Mammary epithelial cell (primary cell): ENCODE measurements at places on chromosomes 11 and 22. TPM values are rescaled to one million over a fixed set of nuclear protein-coding genes. Genes with fewer than 3 reads are reported as not detected.

Gene NAALADL1
- 1.3 TPM for polyA plus RNA-seq

Gene SPI1
- polyA plus RNA-seq: not detected

Gene GNAZ
- polyA plus RNA-seq: 0.75 TPM

Gene ZNF280B
- 0.14 TPM for polyA plus RNA-seq

Gene CCDC81
- polyA plus RNA-seq: 0.08 TPM

Gene IL10RA
- polyA plus RNA-seq: 0.19 TPM

Gene TP53AIP1
- 1.3 TPM for polyA plus RNA-seq

Gene FGF4
- not detected for polyA plus RNA-seq

Gene CD6
- polyA plus RNA-seq: not detected

DNA sequence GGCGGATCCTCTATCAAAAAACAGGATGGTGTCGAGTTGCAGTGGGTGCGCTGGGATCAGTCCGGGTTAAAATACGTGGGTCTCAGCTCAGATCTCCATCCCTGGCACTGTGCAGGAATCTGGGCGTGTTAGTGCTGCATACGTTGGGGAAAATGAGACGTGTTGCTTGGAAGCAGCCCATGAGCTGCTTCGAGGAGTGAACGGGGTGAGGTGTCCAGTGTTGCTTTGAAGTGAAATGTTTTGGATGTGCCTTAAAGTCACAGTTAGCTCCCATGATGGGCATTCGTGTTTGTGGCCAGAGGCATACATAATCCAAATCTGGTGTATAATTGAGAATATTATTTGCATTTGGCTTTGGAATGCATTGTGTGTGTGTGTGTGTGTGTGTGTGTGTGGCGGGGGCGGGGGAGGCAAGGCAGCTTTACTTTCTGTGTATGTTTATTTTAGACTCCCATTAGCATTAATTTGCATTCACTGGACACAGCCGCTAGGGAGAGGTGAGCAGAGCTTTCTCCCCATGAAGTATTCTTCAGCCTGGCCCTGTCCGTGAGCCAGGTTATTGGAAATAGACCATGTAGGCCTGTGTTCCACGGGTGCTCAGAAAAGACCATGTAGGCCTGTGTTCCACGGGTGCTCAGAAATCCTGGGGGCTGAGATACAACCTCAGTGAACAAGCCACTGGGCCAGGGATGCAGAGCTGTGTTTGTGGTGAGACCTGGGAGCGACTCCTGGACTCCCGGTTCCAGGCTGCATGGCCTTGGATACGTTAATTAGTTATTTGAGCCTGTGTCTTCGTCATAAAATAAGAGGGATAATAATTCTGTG is 134.6 kb downstream of the ST3GAL4 start:
- DNase-seq: no peak

DNA sequence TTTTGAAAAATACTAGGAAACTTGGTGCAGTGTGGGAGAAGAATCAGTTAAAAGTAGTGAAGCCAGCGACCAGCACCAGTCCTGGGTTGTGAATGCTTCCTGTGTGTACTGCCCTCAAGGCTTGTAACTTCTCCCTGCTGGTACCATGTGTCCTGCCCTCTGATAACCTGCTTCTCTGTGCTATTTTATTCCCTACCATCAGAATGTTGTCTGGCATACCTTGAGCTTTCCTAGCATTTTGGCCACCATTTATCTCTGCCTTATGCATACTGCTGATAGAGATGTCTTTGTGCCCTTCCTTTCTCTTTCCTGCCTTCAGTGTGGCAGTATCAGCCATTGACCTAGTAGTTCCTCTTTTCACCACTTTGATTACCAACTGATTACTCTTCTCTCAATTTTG is 2.0 kb downstream of the GTF2H1 start:
- no peak for DNase-seq

DNA sequence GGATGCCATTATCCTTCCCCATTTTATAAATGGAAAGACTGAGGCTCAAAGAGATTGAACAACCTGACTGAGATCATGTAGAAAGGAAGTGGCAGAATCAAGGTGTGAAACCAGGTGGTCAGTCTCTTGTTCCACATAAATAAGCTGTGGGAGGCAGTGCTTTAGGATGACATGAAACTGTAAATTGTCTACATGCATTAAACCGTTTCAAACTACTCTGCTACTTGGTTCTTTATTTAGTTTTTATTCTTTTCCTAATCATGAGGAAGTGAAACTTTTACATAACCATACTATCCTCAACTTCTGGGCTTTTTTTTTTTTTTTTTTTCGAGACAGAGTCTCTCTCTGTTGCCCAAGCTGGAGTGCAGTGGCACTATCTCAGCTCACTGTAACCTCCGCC is 34.9 kb downstream of the CADM1 start:
- no peak for DNase-seq

DNA sequence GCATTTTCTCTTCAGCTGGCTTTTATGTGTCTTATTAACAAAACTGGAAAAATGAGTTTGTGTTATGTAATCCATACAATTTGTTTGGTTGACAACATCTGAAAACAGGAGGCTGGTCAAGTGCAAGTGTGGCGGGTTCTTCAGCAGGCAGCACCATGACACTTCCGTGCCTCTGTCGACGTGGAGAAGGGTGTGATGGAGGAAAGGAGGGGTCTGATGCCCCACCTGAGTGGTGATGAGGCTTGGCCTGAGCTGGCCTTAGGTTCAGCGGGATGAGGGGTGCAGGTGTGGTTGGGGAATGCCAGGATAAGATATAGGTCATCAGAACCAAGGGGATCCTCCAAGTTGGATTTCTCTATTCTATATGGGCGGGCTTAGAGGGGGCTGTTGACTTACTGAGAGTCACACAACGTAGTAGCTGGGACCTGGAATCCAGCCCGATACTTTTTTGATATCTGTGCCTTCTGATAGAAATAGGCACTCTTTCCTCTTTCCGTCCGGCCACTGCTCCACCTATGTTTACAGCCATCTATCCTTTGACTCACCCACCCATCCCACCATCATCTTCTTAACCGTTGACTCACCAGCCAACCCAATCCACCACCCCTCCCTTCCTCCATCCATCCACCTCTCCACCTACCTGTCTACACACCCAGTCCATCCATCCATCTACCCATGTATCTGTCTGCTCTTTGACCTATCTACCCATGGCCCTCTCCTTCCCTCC is 29.0 kb downstream of the SHANK3 start:
- DNase-seq: no peak

- peak; percentile 61 for DNase-seq
These were observed 1.1 kb downstream of the GAB2 start for GRCh38 chr11:78416285-78417174.

DNA sequence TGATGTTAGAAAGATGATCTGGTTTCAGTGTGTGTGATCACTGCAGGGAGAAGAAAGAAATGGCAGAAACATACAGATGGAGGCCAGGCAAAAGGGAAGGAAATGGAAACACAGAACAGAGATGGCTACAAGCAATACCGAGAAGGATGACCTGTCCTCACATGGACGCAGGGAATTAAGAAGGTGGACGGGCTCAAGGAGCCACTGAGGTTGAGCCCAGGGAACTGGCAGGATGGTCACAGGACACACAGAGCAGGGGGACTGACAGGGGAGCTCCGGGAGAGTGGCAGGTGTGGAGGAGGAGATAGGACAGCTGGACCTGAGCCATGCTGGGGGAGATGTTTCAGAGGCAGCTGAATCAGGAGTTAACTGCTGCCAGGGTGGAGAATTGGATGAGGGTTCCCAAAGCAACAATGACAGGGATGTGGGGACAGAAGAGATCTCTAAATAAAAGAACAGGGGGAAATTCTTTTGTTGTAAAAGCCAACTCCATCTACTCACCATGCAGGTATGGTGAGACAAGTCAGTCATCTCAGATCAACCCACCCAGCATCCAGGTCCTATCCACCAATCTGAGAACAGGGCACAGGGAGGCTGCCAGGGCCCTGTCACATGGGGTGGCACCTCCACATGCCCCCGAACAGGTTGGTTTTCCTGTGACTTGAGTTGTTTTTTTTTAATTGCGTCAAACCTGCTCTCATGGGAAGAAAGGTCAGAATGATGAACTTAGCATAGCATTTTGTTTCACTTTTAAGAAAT is 26.3 kb downstream of the KLHL22 start:
- no peak for DNase-seq

GRCh38 chr11:15985127-15985859 is 371.1 kb downstream of the SOX6 start:
- DNase-seq: no peak

DNA sequence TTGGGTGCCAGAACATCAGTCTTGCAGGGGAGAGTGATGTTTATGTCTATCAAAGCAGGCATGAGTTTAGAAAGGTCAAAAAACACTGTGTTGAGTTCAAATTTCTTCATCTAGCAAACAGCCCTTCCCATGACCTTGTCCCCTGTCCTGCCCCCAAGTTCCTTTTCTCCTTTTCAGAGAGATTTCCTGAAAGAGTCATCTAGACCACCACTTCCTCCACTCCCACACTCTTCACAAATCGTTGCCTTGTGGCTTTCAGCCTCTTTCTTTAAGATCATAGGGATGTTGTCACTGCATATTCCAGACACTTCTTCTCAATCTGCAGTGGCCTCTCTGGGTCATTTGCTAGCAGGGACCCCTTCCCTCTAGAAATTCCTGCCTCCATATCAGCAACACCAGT is 290.5 kb downstream of the TENM4 start:
- no peak for DNase-seq

- DNase-seq: no peak
These were observed 25.4 kb downstream of the TENM4 start for GRCh38 chr11:79415411-79415810.

DNA sequence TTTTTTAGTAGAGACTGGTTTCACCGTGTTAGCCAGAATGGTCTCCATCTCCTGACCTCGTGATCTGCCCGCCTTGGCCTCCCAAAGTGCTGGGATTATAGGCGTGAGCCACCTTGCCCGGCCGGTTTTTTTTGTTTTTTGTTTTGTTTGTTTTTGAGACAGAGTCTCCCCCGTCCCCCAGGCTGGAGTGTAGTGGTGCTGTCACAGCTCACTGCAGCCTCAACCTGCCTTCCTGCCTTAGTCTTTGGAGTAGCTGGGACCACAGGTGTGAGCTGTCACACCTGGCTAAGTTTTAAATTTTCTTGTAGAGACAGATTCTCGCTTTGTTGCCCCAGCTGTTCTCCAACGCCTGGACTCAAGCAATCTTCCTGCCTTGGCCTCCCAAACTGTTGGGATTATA is 3.2 kb downstream of the PPIL2 start:
- no peak for DNase-seq

GRCh38 chr11:78920329-78920728 is 345.7 kb upstream of the NARS2 start:
- DNase-seq: no peak

GRCh38 chr11:130571519-130571918 is 123.1 kb downstream of the ADAMTS15 start:
- DNase-seq: no peak

DNA sequence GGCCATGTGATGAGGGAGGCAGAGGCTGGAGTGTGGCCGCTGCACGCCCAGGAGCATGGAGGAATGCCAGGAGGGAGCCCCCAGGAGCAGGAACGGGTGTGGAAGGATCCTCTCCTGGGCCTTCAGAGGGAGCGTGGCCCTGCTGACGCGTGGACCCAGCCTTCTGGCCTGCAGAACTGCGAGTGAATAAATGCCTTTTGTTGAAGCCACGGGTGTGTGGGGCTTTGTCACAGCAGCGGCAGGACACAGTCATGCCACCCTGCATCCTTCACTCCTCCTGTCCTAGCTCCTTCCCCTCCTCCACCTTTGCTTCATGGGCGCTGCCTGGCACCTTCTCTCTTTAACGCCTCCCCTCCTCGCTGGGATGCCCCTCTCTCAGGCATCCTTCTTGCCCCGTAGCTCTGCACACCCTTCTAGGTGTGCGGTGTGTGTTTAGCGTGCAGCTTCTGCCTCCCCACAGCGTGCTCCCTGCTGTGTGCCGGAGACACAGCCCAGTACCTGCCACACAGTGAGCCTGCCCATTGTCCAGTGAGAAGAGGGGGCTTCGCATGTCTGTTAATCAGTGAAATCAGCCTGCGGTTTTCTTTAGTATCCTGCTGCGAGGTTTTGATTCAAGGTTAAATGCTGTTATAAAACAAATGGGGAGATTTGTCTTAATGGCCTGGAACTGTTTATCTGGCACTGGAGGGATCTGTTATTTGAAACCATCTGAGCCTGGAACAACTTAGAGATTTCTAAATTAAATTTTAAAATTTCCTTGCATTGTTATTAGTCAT is 459.6 kb downstream of the TBC1D22A start:
- no peak for DNase-seq

DNA sequence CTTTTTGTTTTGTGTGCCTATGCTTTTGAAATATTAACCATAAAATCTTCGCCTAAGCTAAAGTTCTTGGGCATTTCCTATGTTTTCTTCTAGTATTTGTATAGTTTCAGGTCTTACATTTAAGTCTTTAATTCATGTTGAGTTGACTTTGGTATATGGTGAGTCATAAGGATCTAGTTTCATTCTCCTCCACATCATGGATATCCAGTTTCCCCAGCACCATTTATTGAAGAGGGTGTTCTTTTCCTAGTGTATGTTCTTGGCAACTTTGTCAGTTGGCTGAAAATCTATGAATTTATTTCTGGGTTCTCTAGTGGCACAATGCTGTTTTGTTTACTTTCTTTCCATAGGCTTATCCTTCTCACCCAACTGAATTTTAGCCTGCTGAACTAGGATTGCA is 49.0 kb downstream of the CTSC start:
- no peak for DNase-seq

DNA sequence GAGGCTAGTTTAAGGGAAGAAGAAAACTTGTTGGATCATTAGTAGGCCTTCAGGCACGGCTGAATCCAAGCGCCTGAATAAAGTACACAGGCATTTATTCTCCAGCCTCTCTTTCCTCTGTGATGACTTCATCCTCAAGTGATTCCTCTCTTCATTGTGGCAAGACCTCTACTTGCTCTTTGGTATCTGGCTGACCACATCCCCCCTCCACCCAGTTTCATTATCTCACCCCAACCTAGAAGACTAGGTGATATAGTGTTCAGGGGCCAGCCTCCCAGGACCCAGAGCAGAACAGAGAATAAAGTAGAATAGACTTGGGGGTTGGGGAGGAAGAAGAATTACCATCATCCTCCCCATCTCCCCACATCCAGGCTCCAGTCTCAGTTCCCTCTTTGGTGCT is 189.3 kb downstream of the MIAT start:
- DNase-seq: no peak

DNA sequence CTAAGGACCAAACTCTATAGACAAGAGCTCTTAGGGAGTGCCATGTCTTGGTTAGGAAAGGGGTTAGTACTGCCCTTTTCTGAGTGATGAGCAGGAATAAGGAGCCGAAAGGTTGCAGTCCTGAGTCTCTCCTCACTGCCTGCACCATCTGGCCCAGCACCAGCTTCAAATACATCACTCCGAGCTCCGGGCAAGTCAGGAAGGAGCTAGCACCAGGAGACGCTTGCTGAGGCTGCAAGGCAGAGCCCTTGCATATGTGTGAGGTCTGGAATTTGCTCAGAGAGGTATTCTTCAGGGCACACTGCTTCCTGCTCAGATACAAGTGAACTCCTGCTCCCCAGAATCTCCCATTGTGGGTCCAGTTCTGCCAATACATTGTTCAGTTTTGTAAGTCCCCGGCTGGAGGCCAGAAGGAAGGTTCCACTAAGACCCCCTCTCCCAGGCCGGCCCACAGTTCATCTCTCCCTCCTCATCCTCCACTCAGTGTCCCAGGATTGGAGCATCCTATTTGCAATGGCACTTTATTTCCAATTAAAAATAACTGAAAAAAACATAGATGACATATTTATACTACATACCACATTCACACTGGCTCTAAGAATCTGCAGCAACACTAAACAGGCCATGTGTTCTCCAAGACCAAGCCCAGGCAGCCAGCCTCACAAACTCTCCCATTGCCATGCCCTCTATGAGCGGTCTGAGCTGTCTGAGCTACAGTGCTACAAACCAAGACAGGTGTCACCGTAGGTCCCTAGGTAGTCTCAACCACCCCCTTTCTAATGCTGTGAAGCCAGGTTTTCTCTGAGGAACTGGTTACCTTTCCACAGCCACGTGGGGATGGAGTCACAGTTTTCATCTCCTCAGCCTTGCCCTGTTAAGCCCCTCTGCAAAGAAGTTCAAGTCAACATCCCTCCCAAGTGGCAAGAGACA is 55.1 kb upstream of the SPATA19 start:
- DNase-seq: no peak
